ENCODE measurements at places on chromosomes 13 and 19.

DNA sequence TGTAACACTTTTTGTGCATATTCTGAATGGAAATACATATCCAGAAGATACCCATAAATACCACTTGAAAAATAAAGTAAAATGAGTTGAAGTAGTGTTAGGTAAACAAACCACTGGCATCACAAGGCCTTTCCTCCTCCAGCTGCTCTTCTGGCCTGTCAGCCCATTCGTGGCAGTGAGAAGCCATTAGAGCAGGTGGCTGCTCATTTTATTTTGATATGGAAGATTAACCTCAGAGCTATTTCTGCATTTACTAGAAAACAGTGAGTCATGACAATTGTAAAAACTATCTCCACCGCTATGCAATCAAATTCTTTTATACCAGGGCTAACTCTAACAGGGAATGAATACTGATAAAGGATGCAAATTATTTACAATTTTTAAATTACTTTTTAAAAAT, 2898.1 kb downstream of the PCDH9 start:
- no peak for DNase-seq

DNA sequence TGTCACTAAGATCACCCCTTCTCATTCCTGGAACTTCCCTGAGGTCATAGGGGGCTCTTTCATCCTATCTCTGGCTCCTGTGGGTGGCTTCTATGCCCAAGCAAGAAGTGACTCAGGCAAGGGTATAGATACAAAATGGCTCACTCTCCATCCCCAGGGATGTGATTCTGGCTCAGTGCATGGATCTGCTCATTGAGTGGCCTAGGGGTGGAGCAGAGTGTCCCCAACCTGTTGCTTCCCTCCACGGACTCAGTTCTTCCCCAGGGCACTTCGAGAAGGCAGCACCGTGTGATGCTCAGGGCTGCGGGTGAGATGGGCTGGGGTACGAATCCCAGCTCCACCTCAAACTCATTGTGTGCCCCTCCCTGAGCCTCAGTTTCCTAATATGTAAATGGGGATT, 136.4 kb downstream of the PTPRS start:
- no peak for DNase-seq

DNA sequence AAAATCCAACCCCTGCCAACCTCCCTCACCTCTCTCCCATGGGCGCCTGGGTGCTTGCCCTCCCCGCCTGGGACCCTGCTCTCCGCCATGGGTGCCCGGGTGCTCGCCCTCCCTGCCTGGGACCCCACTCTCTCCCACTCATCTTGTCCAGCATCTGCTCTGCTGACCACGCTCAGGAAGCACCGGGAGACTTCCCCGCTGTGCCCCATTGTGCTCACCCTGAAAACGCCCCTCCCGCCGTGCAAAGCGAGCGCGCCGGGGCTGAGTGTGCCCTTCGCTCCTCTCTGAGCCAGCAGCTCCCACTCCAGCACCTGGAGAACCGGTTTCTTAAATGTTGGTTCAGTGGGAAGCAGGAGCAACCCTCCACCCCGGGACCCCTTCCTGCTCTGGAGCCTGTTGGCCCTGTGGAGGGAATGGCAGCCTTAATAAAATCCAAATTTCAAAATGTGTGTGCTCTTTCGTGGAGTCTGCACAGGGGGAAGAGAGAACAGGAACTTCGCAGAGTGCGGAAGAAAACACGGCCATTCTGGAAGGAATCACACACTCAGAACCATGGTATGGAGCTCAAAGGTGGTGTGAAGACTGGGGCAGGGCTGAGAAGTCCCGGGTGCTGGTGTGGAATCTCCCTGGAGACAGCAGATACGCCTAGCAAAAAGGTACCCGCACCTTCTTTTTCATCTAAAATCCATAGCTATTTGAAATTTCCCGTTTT, 23.1 kb upstream of the CDC16 start:
- DNase-seq: no peak

DNA sequence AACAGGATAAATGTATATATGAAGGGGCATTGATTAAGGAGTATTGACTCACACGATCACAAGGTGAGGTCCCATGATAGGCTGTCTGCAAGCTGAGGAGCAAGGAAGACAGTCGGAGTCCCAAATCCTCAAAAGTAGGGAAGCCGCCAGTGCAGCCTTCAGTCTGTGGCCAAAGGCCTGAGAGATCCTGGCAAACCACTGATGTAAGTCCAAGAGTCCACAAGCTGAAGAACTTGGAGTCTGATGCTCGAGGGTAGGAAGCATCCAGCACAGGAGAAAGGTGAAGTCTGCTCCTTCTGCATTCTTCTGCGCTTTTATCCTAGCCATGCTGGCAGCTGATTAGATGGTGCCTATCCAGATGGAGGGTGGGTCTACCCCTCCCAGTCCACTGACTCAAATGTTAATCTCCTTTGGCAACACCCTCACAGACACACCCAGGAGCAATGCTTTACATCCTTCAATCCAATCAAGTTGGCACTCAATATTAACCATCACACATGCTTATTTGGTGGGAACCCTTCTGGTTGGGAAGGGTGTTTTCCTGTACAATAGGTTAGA, 55.1 kb downstream of the SLAIN1 start:
- DNase-seq: no peak

DNA sequence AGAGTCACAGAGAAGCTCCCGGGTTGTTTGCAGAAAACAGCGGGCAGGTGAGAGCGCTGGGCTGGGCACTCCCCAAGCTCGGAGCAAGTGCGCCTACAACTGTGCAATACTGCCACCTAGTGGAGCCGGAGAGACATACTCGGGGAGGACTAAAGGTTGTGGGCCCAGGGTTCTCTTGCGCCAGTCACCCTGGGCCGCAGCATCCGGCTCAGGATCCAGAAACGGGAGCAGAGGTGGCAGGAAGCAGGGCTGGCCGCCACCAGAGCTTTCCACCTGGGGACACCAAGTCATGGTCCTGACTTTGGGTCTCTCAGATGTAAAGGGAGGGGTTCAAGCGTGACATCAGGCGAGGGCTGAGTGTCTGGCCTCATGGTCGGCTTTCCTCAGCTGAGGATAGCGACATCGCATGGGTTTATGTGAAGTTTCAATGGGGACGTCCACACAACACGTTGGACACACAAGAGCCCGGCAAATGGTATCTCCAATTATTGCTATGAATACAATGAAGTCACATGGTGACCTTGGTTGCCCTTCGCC, 11.2 kb upstream of the KLK4 start:
- peak; percentile 54 for DNase-seq

DNA sequence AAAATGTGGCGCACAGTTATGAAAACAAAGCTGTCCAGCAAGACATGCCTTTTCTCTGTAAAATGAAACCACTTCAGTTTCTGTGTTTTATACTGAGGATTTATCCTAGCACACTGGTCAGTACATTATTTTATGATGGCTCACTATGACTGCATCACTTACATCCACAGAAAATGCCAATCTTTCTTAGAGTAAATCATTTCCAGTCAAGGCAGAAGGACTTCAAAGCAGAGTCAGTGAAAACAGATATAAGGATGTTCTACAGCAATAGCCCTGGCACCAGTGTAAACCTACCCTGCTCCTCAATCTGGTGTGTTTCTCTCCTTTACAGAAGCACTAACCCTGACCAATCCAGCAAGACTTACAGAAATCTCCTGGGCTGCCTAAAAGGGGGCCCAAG, 473.5 kb downstream of the GPC6 start:
- DNase-seq: no peak

GRCh38 chr13:61162636-61163035, 253.0 kb downstream of the PCDH20 start:
- DNase-seq: no peak

DNA sequence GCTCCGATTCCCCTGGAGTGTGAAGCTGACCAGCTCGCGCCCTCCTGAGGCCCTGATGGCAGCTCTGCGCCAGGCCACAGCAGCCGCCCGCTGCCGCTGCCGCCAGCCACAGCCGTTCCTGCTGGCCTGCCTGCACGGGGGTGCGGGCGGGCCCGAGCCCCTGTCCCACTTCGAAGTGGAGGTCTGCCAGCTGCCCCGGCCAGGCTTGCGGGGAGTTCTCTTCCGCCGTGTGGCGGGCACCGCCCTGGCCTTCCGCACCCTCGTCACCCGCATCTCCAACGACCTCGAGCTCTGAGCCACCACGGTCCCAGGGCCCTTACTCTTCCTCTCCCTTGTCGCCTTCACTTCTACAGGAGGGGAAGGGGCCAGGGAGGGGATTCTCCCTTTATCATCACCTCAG, 20.3 kb downstream of the CKM start:
- DNase-seq: no peak

DNA sequence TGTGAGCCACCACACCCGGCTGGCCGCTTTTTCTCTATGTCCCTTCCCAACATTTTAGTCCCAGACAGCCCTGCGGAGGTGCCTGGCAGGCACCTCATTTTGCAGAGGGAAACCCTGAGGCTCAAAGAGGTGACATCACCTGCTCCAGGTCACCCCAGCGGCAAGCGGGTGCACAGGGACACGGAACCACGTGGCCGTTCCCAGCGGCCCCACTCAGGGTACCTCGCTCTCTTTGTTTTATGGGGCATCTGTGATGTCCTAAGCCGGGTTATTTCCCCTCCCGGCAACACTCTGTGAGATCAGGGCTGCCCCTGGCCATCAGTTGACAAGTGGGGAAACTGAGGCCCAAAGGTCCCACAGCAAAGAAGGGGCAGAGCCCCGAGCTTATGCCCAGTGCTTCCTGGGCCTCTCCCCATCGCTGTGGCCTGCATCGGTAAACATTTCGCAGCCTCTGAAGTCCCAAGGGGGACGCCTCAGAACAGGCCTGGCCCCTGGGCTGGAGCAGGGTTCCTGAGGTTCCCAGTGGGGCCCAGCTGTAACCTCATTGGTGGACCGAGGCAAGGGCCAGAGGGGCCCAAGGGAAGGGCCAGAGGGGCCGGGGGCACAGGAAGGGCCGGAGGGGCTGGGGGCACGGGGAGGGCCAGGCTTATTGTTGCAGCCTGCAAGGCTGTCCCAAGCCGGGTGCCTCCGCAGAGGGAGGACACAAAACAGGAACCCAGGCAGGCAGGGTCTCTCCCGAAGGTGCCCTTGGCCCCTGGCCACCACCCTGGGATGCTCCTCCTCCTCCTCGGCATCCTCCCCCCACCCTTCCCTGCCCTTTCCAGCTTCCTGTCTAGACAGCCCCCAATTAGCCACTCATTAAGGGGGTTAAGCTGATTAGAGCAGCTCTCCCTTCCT, 39.0 kb downstream of the SMIM24 start:
- peak; percentile 58 for DNase-seq

DNA sequence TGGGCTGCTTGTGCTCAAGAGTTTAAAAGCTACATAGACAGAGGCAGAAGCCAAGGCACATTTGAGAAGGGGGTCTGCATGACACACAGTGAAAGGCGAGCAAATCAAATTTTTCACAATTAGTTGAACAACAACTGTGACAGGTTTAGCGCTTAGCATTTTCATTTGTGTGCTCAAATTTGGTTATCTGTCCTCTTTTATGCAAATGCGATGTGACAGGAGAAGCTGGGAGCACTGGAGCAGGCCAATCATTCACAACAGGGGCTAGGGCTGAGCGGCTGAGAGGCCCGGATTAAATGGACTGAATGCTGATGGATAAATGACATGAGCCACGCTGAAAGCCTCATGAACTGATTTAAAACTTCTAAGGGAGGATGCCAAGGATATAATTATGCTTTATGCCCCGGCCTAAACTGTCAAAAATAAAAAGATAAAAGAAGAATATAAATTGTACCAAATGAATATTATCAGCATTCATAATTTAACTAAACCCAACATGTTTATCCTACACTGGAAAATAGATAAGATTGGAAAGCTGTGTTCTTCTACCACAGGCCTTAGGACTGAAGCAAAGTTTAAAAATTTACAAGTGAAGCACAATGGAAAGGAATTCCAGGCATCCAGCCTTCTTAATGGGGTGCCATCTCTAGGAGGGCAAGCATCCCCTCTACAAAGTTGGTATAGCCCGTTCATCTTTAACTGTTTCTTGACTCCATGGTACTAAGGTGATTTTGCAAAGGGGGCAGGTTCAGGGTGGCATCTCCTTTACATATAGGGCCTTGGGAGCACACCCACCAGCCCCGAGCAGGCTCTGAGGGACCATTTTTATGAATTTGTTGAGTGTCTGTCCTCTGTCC, 117.9 kb downstream of the RBM26 start:
- DNase-seq: no peak

DNA sequence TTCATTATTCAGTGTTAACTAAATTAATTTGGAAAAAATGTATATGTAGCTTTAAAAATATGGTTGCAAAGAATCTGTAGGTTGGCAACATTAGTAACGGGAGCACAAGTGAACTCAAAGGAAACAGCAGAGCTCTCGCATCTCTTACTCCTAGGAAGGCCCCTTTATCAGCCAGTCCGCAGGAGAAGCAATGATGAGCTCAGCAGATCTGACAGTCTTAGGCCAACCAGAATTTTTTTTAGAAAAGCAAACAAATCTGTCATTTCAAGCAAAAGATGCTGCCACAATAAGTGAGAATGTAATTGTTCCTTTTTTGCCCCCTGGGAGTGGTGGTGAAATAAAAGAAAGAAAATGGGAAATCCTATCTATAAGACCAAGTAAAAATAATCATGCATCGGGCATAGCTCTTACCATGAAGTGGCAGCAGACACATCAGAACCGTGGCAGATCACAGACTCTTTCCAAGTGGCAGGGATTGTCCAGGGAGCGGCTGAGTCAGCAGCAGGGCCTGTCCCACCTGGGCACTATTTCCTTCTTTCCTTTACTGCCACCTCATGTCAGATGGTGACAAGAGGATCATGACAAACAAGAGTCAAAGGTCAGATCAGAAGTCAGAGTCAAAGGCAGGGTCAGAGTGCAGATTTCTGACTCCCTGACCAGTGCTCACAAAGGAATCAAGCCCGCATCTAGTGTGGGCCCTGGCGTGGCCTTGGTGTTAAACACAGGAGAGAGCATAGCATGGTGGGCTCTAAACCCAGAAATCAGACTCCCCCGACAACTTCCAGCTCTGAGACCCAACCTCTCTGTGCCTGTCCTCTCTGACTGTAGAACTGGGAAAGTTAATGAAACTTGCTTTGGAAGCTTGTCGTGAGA, 84.0 kb upstream of the MTIF3 start:
- DNase-seq: no peak
